Hepatocyte (in vitro differentiated cells): ENCODE measurements at places on chromosomes 13 and 19. TPM values are rescaled to one million over a fixed set of nuclear protein-coding genes. Genes with fewer than 3 reads are reported as not detected.

DNA sequence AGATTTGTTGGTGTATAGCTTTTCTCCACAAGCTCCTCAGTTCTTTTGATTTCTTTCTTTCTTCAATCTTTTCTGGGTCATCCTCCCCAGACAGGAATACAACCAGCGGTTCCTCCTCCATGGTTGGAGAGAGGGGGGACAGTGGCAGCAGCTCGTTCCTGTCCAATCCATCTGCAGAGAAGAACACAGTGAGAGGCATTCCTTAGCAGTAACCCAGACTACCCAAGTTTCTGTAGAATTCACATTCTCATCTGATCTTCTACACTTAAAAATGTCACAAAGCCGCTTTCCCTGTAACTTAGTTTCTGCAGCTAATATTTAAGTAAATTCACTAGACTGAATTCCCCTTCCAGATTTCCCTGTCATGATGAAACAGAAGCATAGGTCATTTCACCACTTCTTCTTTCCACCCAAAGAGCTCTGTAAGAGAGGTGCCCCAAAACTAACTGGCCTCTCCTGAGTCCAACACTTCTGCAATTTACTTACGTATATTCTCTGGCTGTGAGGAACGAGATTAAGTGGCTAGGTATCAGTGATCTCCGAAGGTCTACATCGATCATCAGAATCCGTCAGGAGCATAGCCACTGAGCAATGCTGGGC, 171.9 kb downstream of the TBC1D4 start:
- H3K27me3 ChIP-seq = no peaks in the 10 kb centered on the region
- DNase-seq = no peak

GRCh38 chr19:48686088-48686487, 9.7 kb upstream of the FUT2 start:
- no peaks in the 10 kb centered on the region for H3K27me3 ChIP-seq
- H3K4me3 ChIP-seq = no peak overlapping the region
- H3K36me3 ChIP-seq = no peaks in the 10 kb centered on the region
- H3K4me1 ChIP-seq = peaks cover 21% of the 10 kb centered on the region

DNA sequence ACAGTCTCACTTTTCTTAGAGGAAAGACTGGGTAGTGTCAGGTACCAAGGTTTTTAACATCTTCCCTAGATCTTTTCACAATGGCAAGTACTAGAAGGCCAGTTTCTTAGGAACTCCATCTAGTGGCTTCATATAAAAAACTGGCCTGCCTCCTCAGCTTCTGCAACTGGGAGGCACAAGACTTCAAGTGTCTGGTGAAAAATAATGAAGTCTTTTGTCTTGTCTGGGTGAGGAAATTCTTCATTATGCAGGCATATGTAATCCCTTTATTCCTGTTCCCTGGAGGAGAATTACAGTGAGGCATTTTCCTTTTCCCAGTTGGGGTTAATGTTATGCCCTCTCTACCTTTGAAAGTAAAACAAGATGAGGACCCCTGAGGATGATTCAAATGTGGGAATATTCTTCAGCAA, 300.5 kb downstream of the NALCN start:
- DNase-seq = peak; percentile 19
- no peak overlapping the region for H3K27ac ChIP-seq
- no peaks in the 10 kb centered on the region for H3K36me3 ChIP-seq
- peaks cover 6% of the 10 kb centered on the region for H3K27me3 ChIP-seq

DNA sequence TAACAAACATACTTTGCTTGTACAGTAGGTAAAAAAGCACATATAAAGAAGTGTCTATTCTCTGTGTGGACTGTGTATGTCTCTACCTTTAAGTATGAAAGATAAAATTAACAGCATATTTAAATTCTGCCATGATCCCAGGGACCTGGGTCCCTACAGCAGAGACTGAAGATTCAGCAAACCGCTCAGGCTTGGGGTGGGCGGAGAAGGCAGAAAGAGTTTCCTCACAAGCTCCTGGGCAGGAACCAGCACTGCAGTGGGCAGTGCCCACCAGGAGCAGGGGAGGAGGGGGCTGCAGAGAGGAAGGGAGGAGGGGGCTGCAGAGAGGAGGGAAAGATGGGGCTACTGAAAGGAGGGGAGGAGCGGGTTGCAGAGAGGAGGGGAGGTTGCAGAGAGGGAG, 44.6 kb upstream of the GRTP1 start:
- no peaks in the 10 kb centered on the region for H3K36me3 ChIP-seq
- no peak for DNase-seq
- peaks cover 11% of the 10 kb centered on the region for H3K4me1 ChIP-seq
- no peak overlapping the region for H3K4me3 ChIP-seq
- no peaks in the 10 kb centered on the region for H3K27me3 ChIP-seq
- H3K27ac ChIP-seq = no peak overlapping the region

- H3K4me1 ChIP-seq = peaks cover 3% of the 10 kb centered on the region
- no peak overlapping the region for H3K4me3 ChIP-seq
- no peak for DNase-seq
- no peaks in the 10 kb centered on the region for H3K27me3 ChIP-seq
- H3K27ac ChIP-seq = no peak overlapping the region
These were observed 10.1 kb downstream of the MIER2 start for GRCh38 chr19:334296-335071.

GRCh38 chr19:4088975-4089374, 22.3 kb upstream of the ZBTB7A start:
- H3K27ac ChIP-seq = no peak overlapping the region
- peaks cover 5% of the 10 kb centered on the region for H3K4me1 ChIP-seq
- DNase-seq = no peak
- no peaks in the 10 kb centered on the region for H3K36me3 ChIP-seq

The KIR3DL1 gene
- not detected in 2 replicates for total RNA-seq

The IL17D gene
- total RNA-seq = 3.5 and 3.7 TPM in 2 replicates

DNA sequence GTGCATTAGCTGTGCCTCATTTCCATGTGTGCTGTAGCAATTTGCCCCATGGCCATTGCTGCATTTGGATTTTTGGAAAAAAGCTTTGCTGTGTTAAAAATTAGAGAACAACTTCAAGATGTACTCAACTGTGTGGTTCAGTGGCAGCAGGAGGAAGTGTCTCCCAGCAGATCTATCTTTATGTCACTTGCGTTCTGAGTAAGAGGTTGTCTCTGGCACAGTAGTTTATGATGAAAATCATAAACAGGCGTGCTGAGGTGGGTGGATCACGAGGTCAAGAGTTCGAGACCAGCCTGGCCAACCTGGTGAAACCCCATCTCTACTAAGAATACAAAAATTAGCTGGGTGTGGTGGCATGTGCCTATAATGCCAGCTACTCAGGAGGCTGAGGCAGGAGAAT, 29.0 kb upstream of the RNF17 start:
- H3K27ac ChIP-seq = no peak overlapping the region
- H3K36me3 ChIP-seq = no peaks in the 10 kb centered on the region
- H3K4me3 ChIP-seq = no peak overlapping the region
- no peaks in the 10 kb centered on the region for H3K27me3 ChIP-seq
- DNase-seq = no peak
- no peaks in the 10 kb centered on the region for H3K4me1 ChIP-seq

- no peak overlapping the region for H3K27ac ChIP-seq
- H3K36me3 ChIP-seq = no peaks in the 10 kb centered on the region
- no peak for DNase-seq
- H3K4me1 ChIP-seq = no peaks in the 10 kb centered on the region
These were observed 29.9 kb downstream of the ZDHHC20 start for GRCh38 chr13:21429211-21429610.

- H3K27ac ChIP-seq = no peak overlapping the region
- no peak for DNase-seq
- no peaks in the 10 kb centered on the region for H3K27me3 ChIP-seq
- H3K36me3 ChIP-seq = no peaks in the 10 kb centered on the region
- H3K4me1 ChIP-seq = peaks cover 22% of the 10 kb centered on the region
These were observed 175.4 kb downstream of the DLEU7 start for GRCh38 chr13:50668049-50668448.

DNA sequence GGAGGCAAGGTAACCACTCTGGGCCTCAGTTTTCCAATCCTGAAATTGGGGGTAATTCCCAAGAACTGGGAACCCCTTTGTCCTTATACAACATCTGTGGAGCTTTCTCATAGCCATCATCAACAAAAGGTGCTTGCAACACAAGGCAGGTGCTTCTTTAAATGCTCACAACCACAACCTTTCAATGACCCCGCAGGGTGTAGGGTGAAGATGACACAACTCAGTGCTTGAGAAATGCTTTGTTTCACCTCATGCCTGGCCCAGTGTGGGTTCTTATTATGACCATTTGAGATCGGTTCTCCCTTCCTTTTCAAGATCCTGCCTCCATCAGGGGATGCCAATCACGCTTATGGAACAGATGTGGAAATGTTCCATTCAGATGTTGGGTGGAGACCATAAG, 8.4 kb downstream of the WIZ start:
- no peaks in the 10 kb centered on the region for H3K36me3 ChIP-seq
- no peak overlapping the region for H3K4me3 ChIP-seq
- H3K4me1 ChIP-seq = no peaks in the 10 kb centered on the region
- H3K27me3 ChIP-seq = no peaks in the 10 kb centered on the region
- DNase-seq = no peak

DNA sequence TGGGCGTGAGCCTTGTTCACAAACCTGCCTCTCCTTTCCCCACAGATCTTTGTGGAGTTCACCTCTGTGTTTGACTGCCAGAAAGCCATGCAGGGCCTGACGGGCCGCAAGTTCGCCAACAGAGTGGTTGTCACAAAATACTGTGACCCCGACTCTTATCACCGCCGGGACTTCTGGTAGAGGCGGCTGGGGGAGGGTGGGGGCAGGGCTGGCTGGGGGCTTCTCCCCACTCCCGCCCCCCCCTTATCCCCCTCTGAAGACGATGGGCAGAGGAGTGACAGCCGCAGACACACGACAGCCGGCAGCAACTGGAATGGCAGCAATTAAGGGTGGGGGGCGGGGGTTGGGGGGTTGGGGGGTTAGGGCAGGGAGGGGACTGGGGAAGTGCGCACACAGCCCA, 1.1 kb upstream of the EPN1 start:
- H3K27ac ChIP-seq = no peak overlapping the region
- H3K27me3 ChIP-seq = no peaks in the 10 kb centered on the region
- DNase-seq = no peak

DNA sequence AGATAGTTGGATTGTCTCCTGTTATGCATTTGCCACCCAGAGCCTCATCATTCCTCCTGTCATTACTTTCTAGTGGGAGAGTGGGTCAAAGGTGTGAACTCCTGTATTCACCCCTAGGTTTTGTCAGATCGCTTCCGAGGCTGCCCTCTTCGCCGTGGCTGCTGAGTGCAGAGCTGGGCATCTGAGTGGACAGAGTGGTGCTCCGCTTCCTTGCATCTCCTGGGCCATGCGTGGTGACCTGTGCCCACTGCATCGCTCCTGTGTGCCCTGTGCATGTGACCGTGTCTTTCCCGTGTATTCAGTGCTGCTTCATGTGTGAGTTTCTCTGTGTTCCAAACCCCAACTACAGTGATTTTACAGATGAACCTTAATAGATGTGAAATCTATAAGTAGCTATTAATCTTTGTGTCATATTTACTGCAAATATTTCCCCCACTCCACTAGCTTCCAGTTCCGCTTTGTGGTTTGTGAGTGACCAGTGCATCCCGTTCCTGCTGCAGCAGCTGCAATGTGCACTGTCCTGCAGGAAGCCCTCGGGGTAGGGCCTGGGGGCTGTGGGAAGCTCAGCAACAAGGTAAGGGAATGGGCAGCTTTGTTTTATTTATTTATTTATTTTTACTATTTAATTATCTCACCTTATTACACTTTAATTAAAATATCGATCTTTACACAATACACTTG, 53.1 kb downstream of the C13orf46 start:
- no peak overlapping the region for H3K4me3 ChIP-seq
- H3K27me3 ChIP-seq = no peaks in the 10 kb centered on the region
- H3K27ac ChIP-seq = no peak overlapping the region
- no peak for DNase-seq

GRCh38 chr13:43936647-43937046, 56.9 kb downstream of the LACC1 start:
- no peak for DNase-seq
- no peak overlapping the region for H3K27ac ChIP-seq
- no peaks in the 10 kb centered on the region for H3K4me1 ChIP-seq
- H3K36me3 ChIP-seq = no peaks in the 10 kb centered on the region
- H3K27me3 ChIP-seq = no peaks in the 10 kb centered on the region

- H3K36me3 ChIP-seq = no peaks in the 10 kb centered on the region
- no peak overlapping the region for H3K4me3 ChIP-seq
- H3K27ac ChIP-seq = no peak overlapping the region
- H3K4me1 ChIP-seq = no peaks in the 10 kb centered on the region
These were observed 863.6 kb upstream of the MIR17HG start for GRCh38 chr13:90483906-90484305.

The YJEFN3 gene
- 0.72 and 3.0 TPM in 2 replicates for total RNA-seq
